ENCODE measurements at places on chromosomes 16 and 17.

DNA sequence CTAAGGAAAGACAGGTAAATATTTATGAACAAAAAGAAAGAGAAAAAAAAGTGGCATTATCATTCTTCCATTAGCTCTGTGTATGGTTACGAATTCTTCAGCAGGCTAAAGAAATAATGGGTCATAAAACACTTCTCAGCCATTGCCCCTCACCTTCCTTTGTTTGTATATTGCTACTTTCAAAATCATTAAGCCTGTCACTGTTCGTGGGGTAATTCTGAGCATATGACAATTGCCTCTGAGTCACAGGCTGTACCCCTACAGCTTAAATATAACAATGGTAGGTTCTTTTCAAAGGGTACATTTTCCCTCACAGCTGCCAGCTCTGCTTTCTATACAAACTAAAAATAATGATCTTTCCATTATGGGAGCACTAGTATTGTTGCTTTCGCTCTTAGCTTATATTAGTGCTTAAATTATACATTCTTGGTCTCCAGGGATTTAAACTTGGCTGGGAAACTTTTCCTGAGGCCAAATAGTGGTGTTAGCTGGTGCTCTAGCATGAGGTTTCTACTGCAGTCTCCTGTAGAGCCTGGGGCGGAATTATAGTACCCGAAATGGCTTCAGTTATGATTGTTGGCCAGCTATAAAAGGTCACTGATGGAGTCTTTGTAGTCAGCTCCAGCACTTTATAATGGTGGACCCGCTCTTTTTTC lies 74.7 kb upstream of the CDH11 start:
- DNase-seq, result peak; percentile 49

- no peak for DNase-seq
Measured at GRCh38 chr17:27453471-27453870, 2.8 kb upstream of the KSR1 start.

DNA sequence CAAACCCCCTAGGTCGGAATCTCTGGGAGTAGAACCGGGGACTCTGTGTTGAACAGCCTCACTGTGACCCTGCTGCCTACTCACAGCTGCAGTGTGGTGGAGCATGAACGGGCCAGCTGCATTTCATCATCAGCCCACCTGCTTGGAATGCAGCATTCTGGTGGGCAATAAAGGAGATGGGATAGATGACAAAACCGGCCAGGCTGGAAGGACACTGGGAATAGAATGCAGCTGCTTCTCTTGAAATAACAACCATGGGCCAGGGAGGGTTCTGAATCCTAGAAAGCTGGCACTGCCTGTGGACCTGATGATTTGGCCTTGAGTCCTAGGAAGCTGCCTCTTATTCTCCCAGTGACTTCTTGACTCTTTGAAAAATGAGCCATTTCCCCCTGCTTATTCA lies 23.5 kb downstream of the CFAP97D1 start:
- peak; percentile 14 for DNase-seq

DNA sequence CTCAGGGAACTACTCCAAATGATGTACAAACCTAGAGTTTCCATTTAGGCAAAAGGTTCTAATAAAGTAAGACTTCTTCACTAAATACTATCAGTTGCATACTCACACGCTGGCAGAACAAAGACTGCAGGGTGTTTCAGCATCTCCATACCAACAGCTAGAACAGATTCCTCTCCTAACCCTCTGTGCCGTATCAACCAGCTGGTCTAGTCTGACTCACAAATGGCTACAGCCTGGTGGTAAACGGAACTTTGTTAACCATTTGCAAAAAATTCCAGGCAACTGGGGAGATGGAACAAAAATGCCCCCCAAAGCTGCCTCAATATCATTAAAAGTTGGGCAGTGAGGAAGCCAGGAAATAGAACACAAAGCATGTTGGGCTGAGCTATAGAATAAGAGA lies 217.1 kb downstream of the GRIN2A start:
- no peak for DNase-seq

GRCh38 chr16:26177438-26177837 lies 485.7 kb downstream of the HS3ST4 start:
- DNase-seq, result no peak

DNA sequence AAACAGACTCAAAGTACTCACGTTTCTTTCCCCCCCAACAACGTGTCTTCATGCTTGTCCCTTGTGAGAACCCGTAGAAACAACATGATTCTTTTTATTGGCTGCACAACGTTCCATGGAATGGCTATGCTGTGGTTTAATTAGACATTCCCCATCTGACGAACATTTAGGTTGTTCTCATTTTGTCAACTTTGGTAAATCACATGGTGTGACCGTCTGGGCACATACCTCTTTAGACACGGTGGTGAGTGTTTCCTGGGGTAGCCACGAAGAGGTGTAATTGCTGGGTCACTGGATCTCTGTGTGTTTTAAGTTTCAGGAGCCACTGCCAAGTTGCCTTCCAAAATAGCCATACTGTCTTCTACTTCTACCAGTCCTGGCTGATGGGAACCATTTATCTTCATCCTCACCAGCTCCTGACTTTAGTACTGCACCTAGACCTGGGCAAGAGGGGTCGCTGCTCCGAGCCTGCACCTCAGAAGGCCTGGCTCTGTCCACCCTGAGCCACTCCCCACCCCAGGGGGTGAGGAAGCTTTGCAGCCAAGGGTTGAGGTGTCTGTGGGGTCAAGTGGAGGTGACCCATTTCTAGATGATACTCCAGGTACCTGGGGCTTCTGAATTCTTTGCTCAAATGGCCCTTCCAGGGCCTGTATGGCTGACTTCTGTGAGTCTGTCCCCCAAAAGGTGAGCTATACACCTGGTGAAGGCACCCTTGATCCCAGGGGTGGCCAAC lies 84.7 kb downstream of the IRX5 start:
- no peak for DNase-seq

DNA sequence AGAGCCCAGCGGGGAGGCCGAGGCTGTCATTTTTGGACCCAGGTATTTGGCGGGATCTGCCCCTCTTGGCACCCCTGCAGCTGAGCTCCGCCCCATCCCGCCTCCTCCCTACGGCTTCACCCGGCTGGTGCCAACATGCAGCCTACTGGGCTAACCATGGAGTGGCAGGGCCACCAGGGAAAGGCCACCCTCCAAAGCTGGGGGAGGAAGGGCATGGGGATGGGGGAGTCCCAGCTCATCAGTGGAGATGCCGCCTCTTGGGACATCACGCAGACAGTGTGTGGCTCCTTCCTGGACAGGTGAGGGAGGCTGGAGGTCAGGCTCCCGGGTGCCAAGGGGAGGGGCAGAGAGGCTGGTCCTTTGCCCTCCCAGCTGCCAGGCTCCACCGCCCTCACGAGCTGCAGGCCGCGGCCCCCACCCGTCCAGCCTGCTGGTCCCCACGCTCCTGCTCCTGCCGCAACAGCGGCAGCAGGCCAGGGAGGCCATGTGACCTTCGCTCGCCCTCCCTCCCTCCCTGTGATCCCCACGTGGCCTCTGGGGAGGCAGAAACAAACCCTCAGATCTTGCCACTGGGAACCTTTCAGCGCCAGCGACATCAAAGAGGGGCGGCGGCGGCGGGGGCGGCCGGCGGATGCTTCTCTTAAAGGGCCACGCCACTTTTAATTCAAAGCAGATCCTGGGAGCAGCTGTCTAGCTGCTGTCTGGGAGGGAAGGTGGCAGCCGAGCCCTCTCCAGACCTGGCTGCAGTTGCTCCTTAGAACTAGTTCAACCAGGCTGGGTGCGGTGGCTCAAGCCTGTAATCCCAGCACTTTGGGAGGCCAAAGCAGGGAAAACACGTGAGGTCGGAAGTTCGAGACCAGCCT lies 6.8 kb upstream of the NOTUM start:
- peak; percentile 58 for DNase-seq

DNA sequence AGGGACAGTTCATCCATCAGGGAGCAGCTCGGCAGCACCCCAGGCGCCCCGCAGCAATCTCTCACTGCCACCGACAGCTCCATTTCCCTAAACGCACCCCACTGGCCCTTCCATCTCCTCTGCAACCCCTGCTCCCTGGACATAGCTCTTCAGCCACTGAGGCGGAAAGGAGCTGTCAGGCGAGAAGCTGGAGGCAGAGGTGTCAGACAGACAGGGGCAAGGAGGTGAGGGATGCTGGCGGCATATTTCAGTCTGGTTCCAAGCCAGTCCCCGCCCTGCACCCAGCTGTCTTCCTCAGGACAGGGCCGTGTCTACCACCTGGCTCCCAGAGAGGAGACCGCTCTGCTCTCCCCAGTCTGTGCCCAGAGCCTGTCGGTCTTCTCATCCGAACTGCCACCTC lies 9.7 kb downstream of the ACLY start:
- no peak for DNase-seq

Data from fibroblast of skin of back (primary cell).